ENCODE measurements at places on chromosomes 1 and 21.

GRCh38 chr1:42013881-42014470 lies 95.3 kb upstream of the HIVEP3 start:
- DNase-seq = no peak

- DNase-seq = no peak
Observed at GRCh38 chr1:209641832-209642172, 10.4 kb downstream of the LAMB3 start.

GRCh38 chr1:13628711-13629110 lies 45.1 kb downstream of the PDPN start:
- DNase-seq = no peak

DNA sequence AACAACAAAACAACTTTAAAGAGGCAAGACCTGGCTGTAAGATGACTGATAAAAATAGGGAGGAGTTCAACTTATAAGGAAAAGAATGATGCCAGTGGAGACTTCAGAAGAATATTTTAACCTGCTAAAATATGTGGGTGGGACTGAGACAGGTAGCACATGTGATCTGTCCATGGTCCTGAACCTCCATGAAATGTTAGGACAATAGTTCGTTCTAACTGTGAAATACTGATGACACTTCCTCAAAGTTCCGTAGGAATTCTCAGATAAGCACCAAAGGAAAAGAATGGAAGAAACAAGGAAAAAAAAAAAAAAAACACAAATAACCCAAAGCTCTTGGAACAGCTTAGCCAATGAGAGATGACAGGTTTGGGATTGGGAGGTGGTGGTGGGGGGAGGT lies 44.7 kb downstream of the CDC42BPA start:
- no peak for DNase-seq

DNA sequence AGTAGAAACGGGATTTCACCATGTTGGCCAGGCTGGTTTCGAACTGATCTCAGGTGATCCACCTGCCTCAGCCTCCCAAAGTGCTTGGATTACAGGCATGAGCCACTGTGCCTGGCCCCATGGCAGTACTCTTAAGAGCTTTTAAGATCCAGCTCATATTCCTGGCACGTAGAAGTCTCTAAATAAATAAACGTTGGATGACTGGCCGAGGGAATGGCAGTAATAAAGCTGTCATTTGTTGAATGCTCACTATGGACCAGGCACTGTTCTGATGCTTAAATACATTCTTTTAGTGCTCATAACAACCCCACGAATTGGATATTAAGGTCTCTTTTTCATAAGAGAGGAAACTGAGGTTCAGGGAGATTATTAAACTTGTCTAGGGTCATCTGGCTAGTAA lies 20.9 kb downstream of the UBIAD1 start:
- DNase-seq = no peak

- no peak for DNase-seq
Observed at GRCh38 chr21:21163904-21164303, 165.7 kb downstream of the NCAM2 start.

DNA sequence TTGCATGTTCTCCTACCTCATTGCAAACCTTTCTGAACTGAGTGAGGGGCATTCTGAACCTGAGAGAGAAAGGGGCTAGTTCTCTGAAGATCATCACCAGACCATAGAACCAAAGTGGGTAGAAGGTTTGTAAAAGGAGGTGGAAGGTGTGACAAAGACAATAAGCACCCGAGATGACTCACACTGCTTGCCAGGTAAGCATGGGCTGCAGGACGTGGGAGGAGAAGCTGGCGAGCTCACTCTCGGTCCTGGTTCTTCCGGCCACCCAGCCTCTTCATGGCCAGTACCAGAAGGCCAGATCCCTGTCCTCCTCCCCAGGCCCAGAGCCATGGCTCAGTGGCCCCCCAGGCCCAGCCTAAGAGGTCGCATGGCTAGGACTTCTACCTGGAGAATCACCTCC lies 128.3 kb downstream of the TMEM53 start:
- DNase-seq = no peak

- DNase-seq = no peak
Observed at GRCh38 chr21:16040601-16041000, 310.8 kb downstream of the USP25 start.

DNA sequence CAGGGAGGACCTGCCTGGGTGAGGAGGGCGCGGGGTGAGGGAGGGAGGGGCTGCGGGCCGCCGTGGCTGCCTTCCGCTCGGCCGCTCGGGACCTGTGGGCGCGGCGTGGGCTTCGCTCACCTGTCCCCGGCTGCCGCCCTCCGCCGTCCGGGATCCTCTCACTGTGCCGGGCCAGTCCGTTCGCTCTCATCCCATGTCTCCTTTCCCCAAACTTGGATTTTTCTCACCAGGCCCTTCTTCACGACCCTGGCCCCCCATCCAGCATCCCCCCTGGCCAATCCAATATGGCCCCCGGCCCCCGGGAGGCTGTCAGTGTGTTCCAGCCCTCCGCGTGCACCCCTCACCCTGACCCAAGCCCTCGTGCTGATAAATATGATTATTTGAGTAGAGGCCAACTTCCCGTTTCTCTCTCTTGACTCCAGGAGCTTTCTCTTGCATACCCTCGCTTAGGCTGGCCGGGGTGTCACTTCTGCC lies 362 bp downstream of the ZBTB48 start:
- no peak for DNase-seq

GRCh38 chr1:8197493-8198282 lies 120.2 kb upstream of the SLC45A1 start:
- no peak for DNase-seq

DNA sequence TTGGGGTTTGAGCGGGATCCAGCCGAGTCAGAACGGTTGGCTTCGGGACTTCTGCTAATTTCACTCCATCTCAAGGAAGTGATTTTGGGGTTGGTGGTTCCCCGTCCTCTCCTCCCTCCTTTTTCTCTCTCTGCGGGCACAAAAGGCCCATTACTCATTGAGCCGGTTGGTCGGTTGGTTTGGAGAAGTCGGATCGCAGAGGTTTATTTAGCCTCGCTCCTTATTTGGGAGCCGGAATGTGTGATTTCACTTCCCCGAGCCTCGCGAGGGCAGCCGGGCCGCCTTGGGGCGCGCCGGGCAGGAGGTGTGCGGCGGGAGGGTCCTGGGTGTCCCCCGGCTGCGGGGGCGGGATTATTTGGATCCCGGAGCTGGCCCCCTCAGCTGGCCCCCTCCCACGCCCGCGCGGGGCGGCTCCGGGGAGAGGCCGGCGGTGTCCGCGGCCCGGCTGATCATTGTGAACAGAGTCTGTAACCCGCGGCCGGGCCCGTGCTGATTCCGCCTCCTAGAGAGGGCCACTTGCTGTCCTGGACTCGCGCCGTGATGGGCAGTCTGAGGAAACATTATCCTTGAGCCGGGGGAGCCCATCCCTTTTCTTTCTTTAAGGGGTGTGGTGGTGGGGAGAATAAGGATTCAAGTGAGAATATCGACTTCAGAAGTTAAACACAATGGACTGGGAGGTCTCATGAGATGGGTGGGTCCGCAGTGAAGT lies 1.2 kb downstream of the MAPKAPK2 start:
- DNase-seq = peak; percentile 77

GRCh38 chr1:8733484-8733883 lies 84.0 kb downstream of the RERE start:
- no peak for DNase-seq

GRCh38 chr1:234372011-234372757 lies 1.1 kb upstream of the COA6 start:
- no peak for DNase-seq

- DNase-seq = no peak
Observed at GRCh38 chr1:24769656-24770651, 24.7 kb downstream of the CLIC4 start.

- peak; percentile 84 for DNase-seq
Observed at GRCh38 chr1:26289158-26290059, 9.5 kb downstream of the SH3BGRL3 start.

DNA sequence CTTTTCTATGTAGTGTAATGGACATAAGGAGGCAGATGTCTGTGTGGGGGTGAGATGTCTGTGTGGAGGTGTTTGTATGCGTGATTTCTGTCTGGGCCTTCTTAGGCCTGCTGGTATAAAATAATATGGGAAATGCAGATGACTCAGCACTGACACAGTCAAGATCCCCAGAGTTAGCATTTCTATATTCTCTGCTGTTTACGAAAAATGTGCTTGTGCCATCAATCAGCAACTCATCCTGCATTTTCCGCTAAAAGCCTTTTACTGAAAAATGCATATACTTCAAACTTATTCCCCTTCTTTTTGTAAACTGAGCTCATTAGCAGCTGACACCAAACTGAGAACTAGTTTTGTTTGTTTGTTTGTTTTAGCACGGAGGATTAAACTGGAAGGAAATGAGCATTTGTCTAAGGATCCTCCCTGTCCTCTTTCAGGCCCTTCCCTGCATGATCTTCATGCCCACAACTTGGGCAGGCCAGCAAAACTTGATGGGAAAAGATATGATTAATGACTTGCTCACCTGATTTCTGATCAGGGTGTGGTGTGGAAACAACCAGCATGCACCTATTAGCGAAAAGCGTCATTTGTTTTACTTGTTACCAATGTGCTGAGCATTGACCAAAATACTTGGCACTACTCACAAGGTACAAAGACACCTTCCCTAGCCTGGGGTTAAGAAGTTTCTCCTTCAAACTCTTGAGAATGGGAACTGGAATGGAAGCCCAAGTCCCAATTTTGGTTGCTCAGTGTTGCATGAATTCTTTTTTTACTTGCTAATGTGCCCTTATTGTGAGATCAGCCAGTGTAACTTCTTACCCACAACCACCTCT lies 77.4 kb downstream of the NDUFS5 start:
- no peak for DNase-seq

DNA sequence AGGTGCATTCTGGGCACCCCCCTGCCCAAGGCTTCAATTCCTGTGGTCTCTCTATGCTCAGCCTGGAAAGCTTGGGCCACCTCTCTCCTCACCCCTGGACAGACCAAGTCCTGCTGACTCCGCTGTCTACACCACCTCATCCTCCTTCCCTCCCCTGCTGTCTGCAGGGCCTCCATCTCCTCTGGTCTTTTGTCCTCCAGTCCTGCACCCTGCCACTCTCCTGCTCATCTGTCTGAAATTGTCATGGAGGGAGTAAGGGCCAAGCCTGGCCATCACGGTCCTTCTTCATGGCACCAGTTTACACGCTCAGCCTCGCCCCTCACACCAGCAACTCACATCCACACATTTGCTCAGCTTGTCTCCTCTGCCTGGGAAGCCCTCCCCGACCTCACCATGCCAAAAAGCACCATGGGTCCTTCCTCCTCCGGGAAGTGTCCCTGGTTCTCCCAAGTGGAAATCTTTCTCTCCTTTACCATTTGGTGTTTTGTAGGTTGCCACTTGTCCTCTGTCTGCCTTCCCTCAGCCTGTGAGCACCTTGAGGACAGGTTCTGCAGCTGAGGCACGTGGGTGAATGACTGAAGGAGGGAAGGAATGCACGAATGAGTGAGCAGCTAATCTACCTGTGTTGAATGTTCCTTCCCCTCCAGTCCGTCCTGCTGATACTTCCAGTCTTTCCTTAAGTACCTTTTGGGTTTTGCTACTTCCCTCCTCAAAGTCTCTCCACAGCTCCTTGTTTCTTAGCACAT lies 2.1 kb upstream of the SLC2A1 start:
- no peak for DNase-seq

DNA sequence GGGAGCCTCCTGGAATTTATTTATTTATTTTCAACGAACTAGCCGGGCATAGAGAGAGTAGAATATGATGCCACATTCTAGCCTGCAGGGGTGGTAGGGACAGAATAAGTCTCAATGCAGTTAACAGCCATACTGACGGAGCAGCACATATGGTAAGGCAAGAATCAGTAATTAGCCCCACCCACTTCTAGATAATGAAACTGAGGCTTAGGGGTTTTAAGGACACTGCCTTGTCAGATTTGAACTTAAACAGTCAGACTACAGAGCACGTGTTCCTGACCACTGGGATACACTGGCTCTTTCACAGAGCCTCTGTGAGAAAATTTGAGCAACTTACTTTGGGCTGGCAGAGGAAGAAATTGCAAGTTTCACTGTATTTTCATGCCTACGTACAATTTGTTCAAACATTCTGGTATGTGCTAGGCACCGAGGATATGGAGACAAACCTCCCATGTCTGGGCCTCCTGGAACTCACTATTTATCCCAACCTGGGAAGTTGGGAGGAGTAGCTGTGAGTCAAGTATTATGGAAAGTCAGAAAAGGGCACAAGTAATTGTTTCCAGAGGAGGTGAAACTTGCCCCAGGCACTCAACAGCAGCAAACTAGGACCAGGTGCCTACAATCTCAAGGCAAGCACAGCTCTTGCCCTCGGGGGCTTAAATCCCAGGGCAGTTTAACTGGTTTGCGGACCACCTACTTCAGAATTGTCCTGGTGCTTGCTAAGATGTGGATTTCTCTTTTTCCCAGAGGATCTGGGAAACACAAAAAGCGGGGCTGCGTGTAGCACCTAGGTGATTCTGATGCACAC lies 1.6 kb upstream of the CLIC4 start:
- no peak for DNase-seq

DNA sequence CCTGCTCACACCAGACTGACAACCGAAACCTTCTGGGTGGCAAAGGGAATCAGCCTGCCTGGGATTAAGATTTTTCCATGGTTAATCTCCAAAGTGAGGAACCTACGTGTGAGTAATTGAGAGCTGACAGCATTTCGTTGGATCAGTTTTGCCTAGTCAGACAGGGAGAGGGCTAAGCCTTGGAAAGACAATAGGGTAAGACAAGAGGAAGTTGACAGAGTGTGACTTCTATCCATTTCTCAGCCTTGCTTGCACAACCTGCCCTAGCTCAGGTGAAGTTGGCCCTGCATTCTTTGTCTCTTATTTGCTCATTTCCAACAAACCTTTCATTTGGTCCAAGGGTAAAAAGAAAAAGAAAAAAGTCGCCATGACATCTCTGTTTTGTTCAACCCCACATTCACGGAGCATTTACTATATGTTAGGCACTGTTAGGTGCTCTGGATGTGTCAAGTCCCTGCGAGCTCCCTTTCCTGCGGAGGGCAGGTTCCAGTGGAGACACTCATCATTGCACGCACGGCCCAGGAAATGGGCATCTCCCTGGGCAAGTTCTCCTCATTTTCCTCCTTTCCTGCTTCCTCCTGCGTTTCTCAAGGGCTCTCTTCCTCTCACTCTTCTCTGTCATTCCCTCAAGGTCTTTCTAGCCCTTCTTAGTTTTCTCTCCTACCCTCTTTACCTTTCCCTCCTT lies 23.3 kb downstream of the KIRREL1 start:
- DNase-seq = no peak

DNA sequence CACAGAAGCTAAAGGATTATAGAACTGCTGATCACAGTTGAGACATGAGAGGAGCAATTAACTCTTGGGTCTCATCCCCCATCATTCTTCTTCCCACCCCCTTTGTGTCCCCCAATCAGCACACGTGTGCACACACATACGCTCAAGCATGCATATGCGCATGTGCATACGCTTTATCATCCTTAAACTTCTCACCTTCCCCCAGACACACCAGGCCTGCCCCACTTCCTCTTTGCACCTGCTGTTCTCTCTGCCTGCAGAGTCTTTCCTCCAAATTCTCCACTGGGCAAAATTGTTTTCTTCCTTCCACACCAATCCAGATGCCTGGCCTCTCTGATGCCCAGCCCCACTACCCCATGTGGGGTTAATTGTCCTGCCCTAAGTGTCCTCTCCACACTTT lies 13.0 kb upstream of the KCND3 start:
- no peak for DNase-seq

- DNase-seq = no peak
Observed at GRCh38 chr1:60637651-60638050, 444.7 kb upstream of the NFIA start.

Data from CD4-positive, alpha-beta T cell treated with Interleukin-15 for 1 hour (primary cell).